Cerebellum (tissue), 4 donors: ENCODE measurements at places on chromosomes 6 and 20. TPM values are rescaled to one million over a fixed set of nuclear protein-coding genes. Genes with fewer than 3 reads are reported as not detected.

Gene RCAN2
- total RNA-seq: 30.3 TPM

Gene PRKN
- 11.5 TPM for total RNA-seq

DNA sequence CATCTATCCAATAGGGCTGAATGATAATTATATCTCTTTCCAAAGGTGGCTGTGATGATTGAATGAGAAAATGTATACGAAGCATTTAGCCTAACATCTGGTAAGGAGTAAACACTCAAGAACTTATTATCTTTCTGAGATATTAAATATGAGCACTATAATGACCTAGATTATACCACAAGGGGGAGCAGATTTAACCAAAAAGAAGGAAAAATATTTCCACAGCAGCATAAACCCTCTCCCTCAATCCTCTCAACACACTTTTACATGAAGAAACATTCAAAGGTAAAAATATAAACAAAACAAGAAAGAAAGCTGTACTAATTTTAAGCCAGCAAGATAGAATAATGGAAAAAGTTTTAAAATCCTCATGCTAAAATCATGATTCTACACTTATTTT is 68.4 kb downstream of the SHPRH start:
- DNase-seq: no peak

Gene HLA-DRB1
- total RNA-seq: 0.73 TPM
